ENCODE measurements at places on chromosomes 1 and 21. TPM values are rescaled to one million over a fixed set of nuclear protein-coding genes. Genes with fewer than 3 reads are reported as not detected.

- peak; percentile 19 for DNase-seq
These were observed 226.2 kb downstream of the KIF26B start for GRCh38 chr1:245380790-245381535.

GRCh38 chr1:239717097-239717917 lies 330.9 kb downstream of the CHRM3 start:
- no peak for DNase-seq

GRCh38 chr21:14541841-14542490 lies 4.1 kb downstream of the SAMSN1 start:
- DNase-seq = no peak

DNA sequence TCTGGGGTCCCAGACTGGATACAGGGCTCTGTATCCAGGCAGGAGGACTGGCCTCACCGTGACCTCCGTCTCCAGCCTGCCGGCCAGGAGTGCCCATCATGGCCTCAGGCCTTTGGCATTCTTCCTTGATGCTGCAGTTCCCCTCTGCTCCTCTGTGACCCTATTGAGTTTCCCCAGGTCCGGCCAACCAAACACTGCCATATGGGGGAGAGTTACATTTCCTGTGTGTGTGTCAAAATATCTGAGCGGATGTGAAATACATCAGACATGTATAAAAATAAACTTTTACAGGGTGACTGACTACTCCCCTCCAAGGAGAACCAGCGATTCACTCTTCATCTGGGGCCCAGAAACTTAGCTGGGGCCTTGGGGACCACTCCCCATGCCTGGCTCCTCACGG lies 10.2 kb upstream of the UBL4B start:
- DNase-seq = no peak

The LINGO4 gene
- total RNA-seq = not detected

The ACOT11 gene
- 1.2 TPM for total RNA-seq

DNA sequence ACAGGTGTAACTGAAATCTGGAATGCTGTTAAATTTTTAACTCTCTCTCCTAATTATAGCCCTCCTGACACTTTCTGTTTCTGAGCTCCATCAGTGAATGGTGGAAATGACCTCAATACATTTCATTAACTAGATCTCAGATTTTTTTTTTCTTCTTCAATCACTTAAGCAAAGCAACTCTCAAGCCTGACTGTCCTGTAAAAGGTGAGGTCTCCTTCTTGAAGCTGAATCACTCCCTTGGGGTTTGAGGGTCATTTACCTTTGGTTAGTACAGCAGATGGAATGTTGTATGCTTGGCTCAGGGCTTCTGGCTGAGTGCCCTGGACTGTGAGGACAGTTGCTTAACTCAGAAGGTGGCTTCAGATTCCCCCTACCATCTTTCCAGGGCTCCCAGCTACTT lies 518.7 kb downstream of the PTPRC start:
- no peak for DNase-seq

The RUNX1 gene
- 18.7 TPM for total RNA-seq

The KTI12 gene
- total RNA-seq = 13.4 TPM

DNA sequence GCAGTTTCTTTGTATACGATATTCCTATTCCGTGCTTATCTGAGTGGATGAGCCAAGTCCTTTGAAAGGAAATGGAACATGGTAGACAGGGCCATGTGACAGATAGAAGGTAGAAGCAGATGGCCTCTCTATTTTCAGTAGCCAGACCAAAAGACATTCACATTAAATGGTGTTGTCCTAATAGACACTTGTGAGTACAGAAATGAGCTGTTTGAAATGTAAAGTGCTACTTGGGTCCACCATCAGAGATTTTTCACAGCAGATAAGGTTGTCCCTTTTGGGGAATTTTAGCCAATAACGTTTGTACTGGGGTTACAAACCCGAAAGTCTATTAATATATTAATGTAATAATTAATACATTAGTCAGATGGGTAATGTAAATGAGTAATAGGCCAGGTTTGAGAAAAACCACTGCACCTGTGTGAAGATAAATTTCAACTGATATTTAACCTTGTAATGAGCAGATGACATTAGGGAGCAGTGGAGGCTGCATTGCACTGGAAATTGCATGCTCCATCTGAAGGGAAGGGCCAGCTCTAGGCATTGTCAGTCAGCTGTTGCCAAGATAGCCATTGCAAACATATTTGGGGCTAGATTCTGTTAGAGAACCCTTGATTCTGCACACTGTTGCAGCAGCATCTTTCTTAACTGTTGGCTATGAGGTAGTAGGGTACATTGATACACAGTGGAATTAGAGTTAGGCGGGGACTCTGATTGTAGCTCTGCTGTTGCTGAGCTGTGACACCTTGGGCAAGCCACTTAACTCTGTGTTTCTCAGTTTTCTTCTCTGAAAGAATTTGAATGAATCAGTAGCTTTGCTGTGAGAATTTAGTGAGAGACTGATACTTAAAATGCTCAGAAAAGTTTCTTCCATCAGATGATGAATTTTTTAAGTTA lies 43.8 kb downstream of the FGGY start:
- DNase-seq = no peak

The LRRC38 gene
- total RNA-seq = not detected

The RAB7B gene
- total RNA-seq = not detected

The KRTAP7-1 gene
- not detected for total RNA-seq

The HJV gene
- not detected for total RNA-seq

GRCh38 chr1:20212685-20213331 lies 26.5 kb upstream of the PLA2G2C start:
- DNase-seq = peak; percentile 76

DNA sequence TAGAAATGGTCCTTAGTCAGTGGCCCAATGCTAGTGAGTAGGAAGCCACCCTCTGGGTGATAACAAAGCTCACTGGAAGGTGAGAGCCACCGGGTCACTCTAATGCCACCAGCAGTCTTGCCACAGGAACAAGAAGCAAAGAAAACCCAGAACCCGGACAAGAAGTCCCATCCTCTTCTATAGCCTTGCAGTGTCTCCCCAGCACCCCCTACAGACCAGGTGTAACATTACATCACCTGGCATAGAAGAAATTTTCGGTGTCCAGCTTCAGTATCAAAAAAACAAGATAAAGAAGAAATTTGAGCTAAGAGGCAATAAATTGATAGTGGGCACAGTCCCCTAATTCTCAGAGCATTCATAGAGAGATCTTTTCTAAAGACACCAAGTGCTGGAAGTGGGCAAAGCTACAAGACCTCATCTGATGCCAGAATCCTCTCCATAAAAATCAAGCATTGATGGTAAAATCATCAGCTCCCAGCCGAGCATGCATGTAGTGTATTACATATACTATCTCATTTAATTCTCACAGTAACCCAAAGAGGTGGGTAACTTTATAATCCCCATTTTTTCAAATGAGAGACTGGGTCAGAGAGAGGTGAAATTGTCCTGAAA lies 491.0 kb downstream of the MATN1 start:
- DNase-seq = peak; percentile 35

- no peak for DNase-seq
These were observed 84.9 kb upstream of the CXADR start for GRCh38 chr21:17427831-17428483.

The PLCH2 gene
- 2.9 TPM for total RNA-seq

GRCh38 chr1:9910076-9910422 lies at the start of gene CTNNBIP1:
TSS of gene CTNNBIP1 (minus strand) at chr1:9910269. CDS start at chr1:9872064, 38,205 bp downstream.
- DNase-seq = no peak

GRCh38 chr1:53073868-53074311 lies 11.9 kb downstream of the PODN start:
- no peak for DNase-seq

- no peak for DNase-seq
These were observed 8.7 kb downstream of the WNT3A start for GRCh38 chr1:228015276-228016180.

DNA sequence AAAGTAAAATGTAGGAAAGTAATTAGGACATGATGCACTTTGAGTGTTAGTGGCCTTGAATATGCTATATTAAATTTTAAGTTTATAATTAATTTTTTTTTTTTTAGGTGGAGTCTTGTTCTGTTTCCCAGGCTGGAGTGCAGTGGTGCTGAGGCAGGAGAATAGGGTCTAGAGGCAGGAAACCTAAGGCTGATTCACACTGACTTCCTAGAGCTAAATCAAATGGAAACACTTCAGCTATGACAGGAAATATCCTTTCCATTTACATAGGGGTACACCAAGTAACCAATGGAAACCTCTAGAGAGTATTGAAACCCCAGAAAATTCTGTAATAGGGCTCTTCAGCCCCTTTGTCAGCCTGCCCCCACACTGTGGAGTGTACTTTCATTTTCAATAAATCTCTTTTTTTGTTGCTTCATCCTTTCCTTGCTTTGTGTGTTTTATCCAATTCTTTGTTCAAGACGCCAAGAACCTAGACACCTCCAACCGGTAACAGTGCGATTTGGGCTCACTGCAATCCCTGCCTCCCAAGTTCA lies 17.9 kb upstream of the THRAP3 start:
- DNase-seq = peak; percentile 36

The GBP6 gene
- total RNA-seq = 0.49 TPM

- DNase-seq = no peak
These were observed 22.6 kb downstream of the TNFRSF8 start for GRCh38 chr1:12085643-12086260.

DNA sequence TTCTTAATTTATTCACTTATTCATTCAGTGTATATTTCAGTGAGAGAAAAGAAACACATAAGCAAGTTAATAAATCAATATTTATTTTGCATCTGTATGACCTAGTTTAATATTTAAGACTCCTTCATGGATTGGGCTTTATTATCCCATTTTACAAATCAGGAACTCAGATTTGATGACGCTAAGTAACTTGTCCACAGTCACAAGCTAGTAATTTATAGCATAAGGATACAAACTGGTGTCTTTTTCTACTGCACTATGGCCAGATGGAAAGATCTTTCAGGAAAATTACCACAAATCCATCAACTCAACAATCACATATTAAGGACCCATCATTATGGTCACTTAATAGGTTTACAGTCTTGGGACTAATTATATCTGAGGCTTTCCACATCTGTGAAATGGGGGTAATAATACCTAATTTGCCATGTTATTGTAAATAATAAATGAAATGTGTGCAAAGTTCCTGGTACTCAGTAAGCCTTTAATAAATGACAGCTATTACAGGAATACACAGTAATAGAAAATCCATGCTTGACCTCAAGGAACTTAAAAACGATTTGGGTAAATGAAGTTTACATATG lies 13.3 kb downstream of the CDKN2C start:
- DNase-seq = no peak

DNA sequence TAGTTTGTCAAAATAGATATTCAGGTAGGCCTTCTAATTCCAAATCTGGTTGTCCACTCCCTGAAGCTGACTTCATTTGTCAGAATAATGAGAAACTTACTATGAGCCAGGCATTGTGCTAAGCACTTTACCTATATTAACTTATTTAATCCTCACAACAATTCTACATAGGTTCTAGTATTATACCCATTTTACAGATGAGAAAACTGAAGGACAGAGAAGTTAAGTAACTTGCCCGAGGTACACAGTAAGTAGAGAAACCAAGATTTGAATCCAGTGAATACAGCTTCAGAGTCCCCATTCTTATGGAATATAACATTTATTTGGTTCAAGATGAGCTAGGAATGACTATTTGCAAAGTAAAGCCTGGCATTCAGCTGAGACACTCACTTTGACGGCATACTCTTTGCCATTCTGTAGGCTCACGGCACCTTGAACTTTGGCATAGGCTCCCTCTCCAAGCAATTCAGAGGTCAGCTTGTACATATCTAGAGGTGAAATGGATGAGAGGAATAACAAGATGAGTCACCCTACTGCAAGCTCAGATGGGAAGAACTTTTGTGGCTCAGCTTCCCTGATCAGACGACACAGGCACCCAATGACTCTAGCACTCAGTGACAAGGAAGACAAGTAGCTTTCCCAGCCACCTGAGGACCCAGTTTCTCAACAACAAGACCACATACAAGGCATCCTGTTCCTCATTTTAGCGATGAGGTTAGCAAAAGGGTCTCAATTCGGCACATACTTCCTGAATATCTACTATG lies 23.7 kb downstream of the MKNK1 start:
- DNase-seq = no peak

- peak; percentile 59 for DNase-seq
These were observed 32.1 kb downstream of the IL12RB2 start for GRCh38 chr1:67339623-67340343.

- no peak for DNase-seq
These were observed 543.9 kb downstream of the AJAP1 start for GRCh38 chr1:5198328-5198727.

GRCh38 chr21:31136891-31137290 lies 98.6 kb upstream of the KRTAP19-8 start:
- DNase-seq = no peak

DNA sequence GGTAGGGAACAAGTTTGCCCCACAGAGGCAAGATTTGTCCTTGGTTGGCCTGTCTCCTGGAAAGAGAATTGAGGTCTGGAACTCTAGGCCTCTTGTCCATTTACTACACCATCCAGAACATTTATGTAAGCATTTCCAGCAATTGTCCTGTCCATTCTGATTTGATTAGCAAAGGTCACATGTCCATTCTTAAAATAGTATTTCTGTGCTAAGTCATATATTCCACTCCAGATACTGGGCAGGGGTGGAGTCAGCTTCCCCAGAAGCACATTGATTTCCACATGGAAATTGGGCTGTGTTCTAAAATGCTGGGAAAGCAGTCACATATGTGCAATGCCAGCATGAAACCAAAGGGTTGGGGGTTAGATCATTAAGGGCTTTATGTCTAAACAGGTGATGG lies 21.5 kb upstream of the FMN2 start:
- DNase-seq = no peak

- no peak for DNase-seq
These were observed 591.0 kb downstream of the ADGRL2 start for GRCh38 chr1:82391712-82392111.

GRCh38 chr1:116564426-116564825 lies 6.4 kb downstream of the CD58 start:
- no peak for DNase-seq

DNA sequence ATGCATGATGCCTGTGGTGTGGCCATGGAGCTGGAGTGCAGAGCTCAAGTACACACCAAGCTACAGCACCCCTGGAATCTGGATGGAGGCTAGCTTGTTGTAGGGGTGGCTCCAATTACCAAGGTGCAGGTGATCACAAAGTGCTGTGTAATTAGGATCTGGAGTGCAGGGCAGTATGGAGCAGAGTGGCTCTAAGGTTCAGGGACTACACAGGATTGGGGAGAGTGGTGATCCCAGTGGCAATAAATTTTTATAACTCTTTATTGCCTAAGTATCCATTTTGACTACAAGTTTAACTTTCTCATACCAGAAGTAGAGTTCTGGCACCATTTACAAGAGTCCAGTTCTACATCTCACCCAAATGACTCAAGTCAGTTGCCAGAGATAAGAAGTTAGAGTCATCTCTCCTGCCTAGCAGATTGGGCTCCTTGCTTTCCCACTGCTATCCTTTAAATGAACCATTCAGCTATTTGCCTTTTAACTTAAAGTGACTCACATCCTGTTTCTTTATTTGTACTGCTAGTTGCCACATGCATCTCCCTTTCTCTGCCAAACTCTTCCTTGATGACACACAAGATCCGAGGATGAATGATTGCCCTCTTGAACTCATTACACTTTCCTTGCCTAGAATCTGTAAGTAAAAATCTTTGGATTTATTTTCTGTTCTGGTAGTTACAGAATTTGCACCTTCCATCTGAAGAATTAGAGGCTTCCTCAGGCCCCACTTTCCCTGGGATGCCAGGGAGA lies 427.2 kb downstream of the KCNT2 start:
- no peak for DNase-seq
